ENCODE measurements at places on chromosomes 3 and 15.

- H3K27ac ChIP-seq = no peak overlapping the region
- no peak for DNase-seq
- peaks cover 36% of the 10 kb centered on the region for H3K27me3 ChIP-seq
- H3K36me3 ChIP-seq = no peaks in the 10 kb centered on the region
- H3K4me1 ChIP-seq = peaks cover 17% of the 10 kb centered on the region
Observed at GRCh38 chr15:77028451-77029165, 33.7 kb downstream of the PSTPIP1 start.

- DNase-seq = peak; percentile 68
- peak overlapping the region; percentile 82 for H3K4me3 ChIP-seq
- H3K27ac ChIP-seq = peak overlapping the region; percentile 94
- H3K27me3 ChIP-seq = no peaks in the 10 kb centered on the region
Observed at GRCh38 chr3:52529376-52530333, 4.0 kb downstream of the NT5DC2 start.

DNA sequence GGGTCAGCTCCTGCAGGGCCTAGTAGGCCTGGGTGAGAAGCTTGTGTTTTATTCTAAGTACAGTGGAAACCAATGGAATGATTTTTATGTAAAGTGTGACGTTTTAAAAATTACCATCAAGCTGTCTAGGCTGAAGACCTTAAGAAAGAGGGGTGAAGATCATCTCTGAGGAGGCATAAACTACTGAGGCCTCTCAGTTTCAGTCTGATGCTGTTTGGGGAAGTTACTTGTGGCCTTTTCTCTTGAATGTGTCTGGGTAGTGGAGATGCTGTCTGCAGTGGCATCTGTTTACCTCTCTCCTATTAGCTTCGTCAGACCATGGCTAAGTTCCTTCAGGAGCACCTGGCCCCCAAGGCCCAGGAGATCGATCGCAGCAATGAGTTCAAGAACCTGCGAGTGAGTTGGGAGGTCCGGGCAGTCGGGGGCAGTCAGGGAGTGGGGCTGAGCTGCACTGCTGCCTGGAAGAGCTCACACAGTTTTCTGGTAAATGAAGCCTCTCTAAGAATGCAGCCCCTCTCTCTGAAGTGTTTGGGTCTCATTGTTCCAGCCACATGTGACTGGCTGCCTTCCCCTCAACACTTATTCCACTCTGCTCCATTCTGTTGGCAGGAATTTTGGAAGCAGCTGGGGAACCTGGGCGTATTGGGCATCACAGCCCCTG, 1.9 kb downstream of the IVD start:
- no peak overlapping the region for H3K4me3 ChIP-seq
- H3K36me3 ChIP-seq = peaks cover 49% of the 10 kb centered on the region
- no peak overlapping the region for H3K27ac ChIP-seq
- DNase-seq = no peak
- H3K4me1 ChIP-seq = peaks cover 33% of the 10 kb centered on the region

GRCh38 chr3:113668015-113668414, 28.4 kb downstream of the USF3 start:
- H3K27ac ChIP-seq = no peak overlapping the region
- peaks cover 10% of the 10 kb centered on the region for H3K4me1 ChIP-seq
- peaks cover 55% of the 10 kb centered on the region for H3K36me3 ChIP-seq
- DNase-seq = no peak
- H3K27me3 ChIP-seq = no peaks in the 10 kb centered on the region
- no peak overlapping the region for H3K4me3 ChIP-seq

GRCh38 chr3:52175416-52176179, 21.4 kb upstream of the POC1A start:
- no peak for DNase-seq
- no peak overlapping the region for H3K27ac ChIP-seq
- H3K36me3 ChIP-seq = no peaks in the 10 kb centered on the region
